ENCODE measurements at places on chromosomes 11 and 22.

DNA sequence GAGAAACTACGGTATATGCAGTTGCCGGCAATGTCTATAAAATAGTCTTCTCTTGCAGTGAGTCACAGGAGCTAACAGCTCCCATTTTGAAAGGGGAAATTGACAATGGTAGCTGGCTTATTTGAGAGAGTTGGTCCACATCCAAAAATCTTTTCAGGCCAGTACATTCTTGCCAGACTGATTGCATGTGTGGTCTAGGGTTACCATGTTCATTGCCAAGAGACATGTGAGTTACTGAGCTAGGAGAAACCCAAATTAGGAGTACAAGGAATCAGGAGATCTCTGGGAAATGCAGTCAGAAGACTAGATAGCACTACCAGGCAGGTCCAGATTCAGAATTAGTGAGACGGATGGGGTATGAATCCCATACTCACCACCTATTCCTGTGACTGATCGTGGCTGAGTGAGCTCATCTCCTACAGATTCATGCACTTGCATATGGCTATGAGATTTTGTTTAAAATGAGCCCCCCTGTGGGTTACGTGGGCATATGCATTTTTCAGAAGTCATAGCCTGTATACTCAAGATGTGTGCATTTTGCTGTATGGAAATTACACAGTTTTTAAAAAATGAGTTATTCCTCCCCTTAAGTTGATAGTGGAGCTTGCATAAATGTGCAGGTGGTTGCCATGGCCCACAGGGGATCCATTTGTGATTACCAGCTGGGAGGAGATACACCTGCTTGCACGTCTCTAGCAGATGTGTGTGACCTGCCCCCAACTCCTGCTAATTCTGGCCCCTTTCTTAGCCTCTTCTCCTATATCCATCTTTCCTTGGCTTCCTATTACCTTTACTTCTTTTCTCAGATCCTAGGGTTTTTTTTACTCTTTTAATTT, 102.7 kb downstream of the COMMD9 start:
- no peak for DNase-seq
- no peak overlapping the region for H3K4me3 ChIP-seq
- H3K27ac ChIP-seq, result no peak overlapping the region
- no peaks in the 10 kb centered on the region for H3K27me3 ChIP-seq
- H3K36me3 ChIP-seq, result no peaks in the 10 kb centered on the region
- H3K4me1 ChIP-seq, result no peaks in the 10 kb centered on the region

- no peak overlapping the region for H3K4me3 ChIP-seq
- H3K27me3 ChIP-seq, result no peaks in the 10 kb centered on the region
- peaks cover 35% of the 10 kb centered on the region for H3K4me1 ChIP-seq
- H3K36me3 ChIP-seq, result no peaks in the 10 kb centered on the region
- no peak for DNase-seq
Measured at GRCh38 chr11:64352099-64352994, 6.6 kb upstream of the RPS6KA4 start.

DNA sequence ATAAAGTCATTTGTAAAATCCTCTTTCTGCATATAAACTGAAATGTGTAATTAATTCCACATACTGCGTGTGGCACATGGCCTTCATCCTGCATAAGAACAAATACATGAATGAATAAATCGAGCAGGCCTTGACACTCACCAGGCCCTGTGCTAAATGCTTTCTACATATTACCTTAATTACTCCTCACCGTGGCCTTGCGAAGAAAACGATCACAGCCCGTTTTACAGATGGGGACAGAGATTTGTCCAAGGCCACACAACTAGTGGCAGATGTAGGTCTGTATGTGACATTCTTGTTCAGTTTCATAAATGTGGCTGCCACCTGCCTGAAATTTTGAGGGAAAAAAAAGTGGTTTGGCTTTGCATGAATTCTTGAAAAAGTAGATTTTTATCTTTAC, 5.8 kb upstream of the CCND1 start:
- H3K27me3 ChIP-seq, result no peaks in the 10 kb centered on the region
- no peak overlapping the region for H3K4me3 ChIP-seq
- peaks cover 10% of the 10 kb centered on the region for H3K4me1 ChIP-seq
- no peak overlapping the region for H3K27ac ChIP-seq
- no peak for DNase-seq

- no peak overlapping the region for H3K27ac ChIP-seq
- H3K4me1 ChIP-seq, result no peaks in the 10 kb centered on the region
- H3K27me3 ChIP-seq, result peaks cover 41% of the 10 kb centered on the region
- H3K36me3 ChIP-seq, result no peaks in the 10 kb centered on the region
Measured at GRCh38 chr11:117601006-117601708, 195.9 kb downstream of the DSCAML1 start.

- H3K27ac ChIP-seq, result no peak overlapping the region
- no peak for DNase-seq
- H3K4me1 ChIP-seq, result peaks cover 2% of the 10 kb centered on the region
- no peaks in the 10 kb centered on the region for H3K36me3 ChIP-seq
Measured at GRCh38 chr11:12330485-12331231, 46.7 kb upstream of the PARVA start.

DNA sequence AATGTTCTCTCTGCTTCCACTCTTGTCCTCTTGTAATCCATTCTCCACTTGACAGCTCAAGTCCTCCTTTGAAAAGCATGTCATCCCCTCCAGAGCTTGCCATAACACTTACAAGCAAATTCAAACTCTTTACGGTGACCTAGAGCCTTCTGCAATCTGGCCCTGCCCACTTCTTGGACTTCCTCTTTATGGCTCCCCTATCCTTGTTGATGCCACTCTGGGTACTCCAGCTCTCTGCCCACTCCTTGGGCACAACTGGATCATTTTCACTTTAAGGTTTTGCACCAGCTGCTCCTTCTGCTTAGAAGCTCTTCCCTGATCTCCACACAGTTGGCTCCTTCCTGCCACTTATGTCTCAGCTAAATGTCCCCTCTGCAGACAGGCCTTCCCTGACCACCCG, 217.9 kb downstream of the DSCAML1 start:
- H3K4me1 ChIP-seq, result no peaks in the 10 kb centered on the region
- no peak overlapping the region for H3K27ac ChIP-seq
- H3K27me3 ChIP-seq, result peaks cover 45% of the 10 kb centered on the region
- no peak overlapping the region for H3K4me3 ChIP-seq
- no peak for DNase-seq

DNA sequence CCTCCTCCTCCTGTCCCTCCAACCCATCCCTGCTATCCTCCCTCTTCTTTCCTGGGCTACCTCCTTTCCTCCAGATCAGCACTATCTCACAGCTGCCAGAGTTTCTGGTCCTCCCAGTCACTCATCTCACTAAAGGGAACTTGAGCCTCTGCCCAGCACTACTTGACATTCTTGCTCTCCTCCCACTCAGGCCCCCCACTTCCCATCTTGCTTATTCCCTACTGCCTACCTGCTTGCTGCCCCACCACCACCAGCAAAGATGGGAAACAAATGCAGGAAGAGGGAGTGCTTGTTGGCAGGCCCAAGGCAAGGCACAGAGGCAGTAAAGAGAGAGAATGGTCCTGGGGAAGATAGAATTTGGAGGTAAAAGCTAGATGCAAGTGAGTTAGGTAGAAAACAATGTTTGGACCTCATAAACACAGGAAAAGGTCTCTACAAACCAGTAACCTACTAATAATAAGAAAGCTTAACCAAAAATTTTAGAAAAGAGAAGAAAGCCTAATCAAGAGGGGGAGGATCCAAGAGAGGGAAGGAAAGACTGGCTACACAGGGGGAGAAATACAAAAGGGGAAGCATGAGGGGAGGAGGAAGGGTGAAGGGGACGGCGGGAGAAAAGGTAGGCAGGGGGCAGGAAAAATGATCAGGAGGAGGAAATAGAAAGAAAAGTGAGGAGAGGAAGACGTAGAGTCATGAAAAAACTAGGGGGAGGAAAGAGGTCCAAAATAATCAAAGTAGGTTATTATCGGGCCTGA, 63.6 kb downstream of the PAK1 start:
- no peak overlapping the region for H3K27ac ChIP-seq
- no peaks in the 10 kb centered on the region for H3K36me3 ChIP-seq
- peaks cover 15% of the 10 kb centered on the region for H3K4me1 ChIP-seq
- no peaks in the 10 kb centered on the region for H3K27me3 ChIP-seq

DNA sequence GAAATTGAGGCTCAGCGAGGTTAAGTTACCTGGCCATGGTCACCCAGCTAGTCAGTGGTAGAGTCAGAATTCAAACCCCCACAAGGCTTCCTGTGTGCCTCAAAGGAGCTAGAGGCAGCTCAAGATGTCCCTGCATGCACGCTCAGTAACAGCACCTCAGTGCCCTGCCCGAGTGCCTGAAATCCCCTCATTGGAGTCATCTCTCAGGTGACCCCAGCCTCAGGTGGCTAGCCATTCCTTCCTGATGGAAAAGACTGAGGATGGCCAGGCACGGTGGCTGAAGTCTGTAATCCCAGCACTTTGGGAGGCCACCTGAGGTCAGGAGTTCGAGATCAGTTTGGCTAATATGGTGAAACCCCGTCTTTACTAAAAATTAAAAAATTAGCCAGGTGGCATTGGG, 36.9 kb downstream of the LIF start:
- H3K27ac ChIP-seq, result peak overlapping the region; percentile 96
- DNase-seq, result no peak
- peaks cover 99% of the 10 kb centered on the region for H3K4me1 ChIP-seq

- no peaks in the 10 kb centered on the region for H3K27me3 ChIP-seq
- no peak overlapping the region for H3K4me3 ChIP-seq
- no peaks in the 10 kb centered on the region for H3K4me1 ChIP-seq
- H3K27ac ChIP-seq, result no peak overlapping the region
- H3K36me3 ChIP-seq, result no peaks in the 10 kb centered on the region
- no peak for DNase-seq
Measured at GRCh38 chr22:25656724-25657123, 85.3 kb upstream of the MYO18B start.

GRCh38 chr22:21778705-21779363, 43.2 kb upstream of the YPEL1 start:
- H3K4me1 ChIP-seq, result no peaks in the 10 kb centered on the region
- 0 out of 2 replicates have a peak, but pooled peaks cover 3% of the 10 kb centered on the region for H3K36me3 ChIP-seq
- DNase-seq, result no peak
- no peak overlapping the region for H3K4me3 ChIP-seq
- H3K27ac ChIP-seq, result no peak overlapping the region
- H3K27me3 ChIP-seq, result no peaks in the 10 kb centered on the region

DNA sequence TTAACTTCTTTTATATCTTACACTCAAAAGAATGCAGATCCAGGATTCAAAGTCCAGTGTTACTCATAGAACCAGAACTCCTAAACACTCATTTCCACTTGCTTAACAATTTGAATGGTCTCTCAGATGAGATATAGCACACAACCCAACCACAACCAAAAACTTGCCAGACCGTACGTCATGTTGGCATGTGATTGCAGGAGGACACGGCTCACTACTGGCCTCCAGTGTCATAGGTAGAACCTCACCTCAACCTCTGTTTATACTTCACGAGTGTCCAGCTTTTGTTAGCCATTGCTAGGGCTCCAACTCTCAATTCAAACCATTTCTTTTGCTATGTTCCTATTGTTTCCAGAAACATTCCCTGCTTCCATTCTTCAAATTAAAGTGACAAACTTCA, 58.5 kb upstream of the PDGFD start:
- H3K27me3 ChIP-seq, result no peaks in the 10 kb centered on the region
- H3K36me3 ChIP-seq, result no peaks in the 10 kb centered on the region
- H3K27ac ChIP-seq, result no peak overlapping the region
- H3K4me1 ChIP-seq, result no peaks in the 10 kb centered on the region

GRCh38 chr11:33273656-33274055, 16.5 kb downstream of the HIPK3 start:
- no peak overlapping the region for H3K4me3 ChIP-seq
- H3K27ac ChIP-seq, result no peak overlapping the region
- peaks cover 7% of the 10 kb centered on the region for H3K4me1 ChIP-seq
- DNase-seq, result no peak
- H3K27me3 ChIP-seq, result no peaks in the 10 kb centered on the region

- no peak overlapping the region for H3K27ac ChIP-seq
- no peak for DNase-seq
- no peaks in the 10 kb centered on the region for H3K36me3 ChIP-seq
- no peaks in the 10 kb centered on the region for H3K27me3 ChIP-seq
- no peaks in the 10 kb centered on the region for H3K4me1 ChIP-seq
- H3K4me3 ChIP-seq, result no peak overlapping the region
Measured at GRCh38 chr11:85705800-85706199, 19.8 kb upstream of the CCDC89 start.

DNA sequence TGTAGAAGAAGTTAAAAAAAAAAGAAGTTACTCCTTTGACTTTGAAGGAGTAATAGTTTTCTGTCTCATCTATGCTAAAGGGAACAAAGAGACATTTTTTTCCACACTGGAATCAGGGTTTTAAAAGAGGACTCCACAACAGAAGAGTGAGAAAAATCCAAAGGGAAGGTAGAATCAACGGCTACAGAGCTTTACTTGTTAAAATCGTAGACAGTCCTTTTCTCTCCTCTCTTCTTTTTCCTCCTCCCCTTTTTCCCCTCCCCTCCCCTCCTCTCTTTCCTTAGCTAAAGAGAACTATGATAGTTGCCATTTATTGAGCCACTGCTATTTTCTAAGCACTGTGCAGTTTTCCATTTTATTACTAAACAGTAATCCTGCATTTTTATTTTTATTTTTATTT, 29.2 kb downstream of the DDIAS start:
- no peaks in the 10 kb centered on the region for H3K27me3 ChIP-seq
- H3K36me3 ChIP-seq, result peaks cover 26% of the 10 kb centered on the region
- no peak overlapping the region for H3K4me3 ChIP-seq
- no peak for DNase-seq

GRCh38 chr22:23281406-23282088, 101.2 kb downstream of the BCR start:
- peak; percentile 19 for DNase-seq
- no peak overlapping the region for H3K4me3 ChIP-seq
- peaks cover 18% of the 10 kb centered on the region for H3K36me3 ChIP-seq
- no peaks in the 10 kb centered on the region for H3K27me3 ChIP-seq

DNA sequence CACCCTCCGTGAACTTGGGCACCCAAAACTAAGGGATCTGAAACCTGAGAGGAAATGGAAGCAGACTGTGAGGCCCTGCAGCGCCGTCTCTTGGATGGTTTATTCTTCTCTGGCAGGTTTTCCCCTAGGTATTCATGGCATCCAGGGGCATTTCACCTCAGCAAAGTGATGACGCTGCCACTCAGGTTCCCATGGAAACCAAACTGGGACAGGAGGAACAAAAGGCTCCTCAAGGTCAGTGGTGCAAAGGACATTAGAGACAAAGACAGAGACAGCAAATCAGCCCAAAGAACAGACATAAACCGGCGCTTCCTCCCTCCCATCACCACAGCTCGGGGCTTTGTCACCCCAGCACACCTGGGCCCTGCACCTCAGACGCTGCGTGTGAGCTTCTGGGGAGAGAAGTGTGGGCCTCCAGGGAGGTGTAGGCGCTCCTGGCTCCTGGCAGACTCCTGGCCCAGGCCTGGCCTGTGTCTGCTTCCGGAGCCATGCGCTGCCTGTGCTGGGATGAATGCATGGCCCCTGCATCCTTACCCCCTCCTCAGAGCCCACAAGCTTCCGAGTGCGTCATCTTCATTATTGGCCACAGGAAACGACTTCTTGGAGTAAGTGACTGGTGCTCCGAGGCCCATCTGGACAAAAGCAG, 5.9 kb downstream of the TP53AIP1 start:
- H3K4me3 ChIP-seq, result no peak overlapping the region
- no peak overlapping the region for H3K27ac ChIP-seq
- DNase-seq, result no peak
- no peaks in the 10 kb centered on the region for H3K4me1 ChIP-seq
- no peaks in the 10 kb centered on the region for H3K27me3 ChIP-seq
- no peaks in the 10 kb centered on the region for H3K36me3 ChIP-seq
